Neural crest cell (in vitro differentiated cells): ENCODE measurements at places on chromosomes 6 and 20. TPM values are rescaled to one million over a fixed set of nuclear protein-coding genes. Genes with fewer than 3 reads are reported as not detected.

GRCh38 chr6:158782432-158783166 lies 36.6 kb downstream of the EZR start:
- H3K36me3 ChIP-seq = peaks cover 24% of the 10 kb centered on the region
- no peak overlapping the region for H3K27ac ChIP-seq
- H3K4me1 ChIP-seq = no peaks in the 10 kb centered on the region
- no peaks in the 10 kb centered on the region for H3K27me3 ChIP-seq
- no peak overlapping the region for H3K4me3 ChIP-seq
- no peak for DNase-seq

DNA sequence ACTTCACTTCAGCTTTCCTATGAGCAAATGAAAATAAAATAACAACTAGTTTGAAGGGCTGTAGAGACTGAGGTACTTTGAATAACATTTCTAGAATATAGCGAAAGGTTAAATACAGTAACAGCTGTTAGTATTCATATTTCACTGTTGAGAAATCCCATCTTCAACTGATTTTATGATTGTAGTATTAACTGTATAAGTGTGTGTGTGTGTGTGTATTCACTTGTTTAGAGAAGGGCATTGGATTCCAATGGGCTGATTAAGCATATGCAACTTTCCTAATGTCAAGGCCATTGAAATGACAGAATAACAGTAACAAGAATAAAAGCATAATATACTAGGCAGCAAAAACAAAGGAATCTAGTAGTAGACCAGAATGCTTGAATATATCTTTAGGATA lies 957.5 kb upstream of the EPHA7 start:
- H3K4me3 ChIP-seq = no peak overlapping the region
- H3K27ac ChIP-seq = no peak overlapping the region
- H3K36me3 ChIP-seq = no peaks in the 10 kb centered on the region
- peaks cover 23% of the 10 kb centered on the region for H3K4me1 ChIP-seq

DNA sequence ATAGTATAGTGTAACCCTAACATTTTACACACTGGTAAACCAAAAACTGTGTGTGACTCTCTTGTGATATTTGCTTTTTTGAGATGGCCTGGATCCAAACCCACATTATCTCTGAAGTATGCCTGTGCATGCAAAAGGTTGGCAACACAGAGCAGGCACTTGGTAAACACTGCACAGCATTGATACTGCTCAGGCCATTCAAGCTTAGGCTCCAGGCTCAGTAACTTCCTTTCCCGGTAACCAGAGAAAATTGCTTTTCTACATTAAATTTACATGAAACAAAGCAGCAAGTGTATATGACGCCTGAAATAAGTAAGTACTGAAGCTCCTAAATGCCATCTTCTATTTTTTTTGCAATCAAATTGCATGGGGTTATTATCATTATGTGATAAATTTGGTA lies 205.7 kb downstream of the EPM2A start:
- no peaks in the 10 kb centered on the region for H3K36me3 ChIP-seq
- no peaks in the 10 kb centered on the region for H3K27me3 ChIP-seq
- H3K4me3 ChIP-seq = no peak overlapping the region
- H3K4me1 ChIP-seq = no peaks in the 10 kb centered on the region

GRCh38 chr20:45592574-45593189 lies 13.6 kb upstream of the WFDC8 start:
- H3K27me3 ChIP-seq = peaks cover 35% of the 10 kb centered on the region
- H3K36me3 ChIP-seq = no peaks in the 10 kb centered on the region
- H3K4me3 ChIP-seq = no peak overlapping the region
- DNase-seq = peak; percentile 14
- H3K27ac ChIP-seq = no peak overlapping the region
- H3K4me1 ChIP-seq = no peaks in the 10 kb centered on the region

SLC35B2 gene
- 70.5 and 77.7 TPM in 2 replicates for total RNA-seq

LRP11 gene
- total RNA-seq = 29.0 and 29.8 TPM in 2 replicates

ABHD16B gene
- not detected in 2 replicates for total RNA-seq
